ENCODE measurements at places on chromosomes 13 and 19.

DNA sequence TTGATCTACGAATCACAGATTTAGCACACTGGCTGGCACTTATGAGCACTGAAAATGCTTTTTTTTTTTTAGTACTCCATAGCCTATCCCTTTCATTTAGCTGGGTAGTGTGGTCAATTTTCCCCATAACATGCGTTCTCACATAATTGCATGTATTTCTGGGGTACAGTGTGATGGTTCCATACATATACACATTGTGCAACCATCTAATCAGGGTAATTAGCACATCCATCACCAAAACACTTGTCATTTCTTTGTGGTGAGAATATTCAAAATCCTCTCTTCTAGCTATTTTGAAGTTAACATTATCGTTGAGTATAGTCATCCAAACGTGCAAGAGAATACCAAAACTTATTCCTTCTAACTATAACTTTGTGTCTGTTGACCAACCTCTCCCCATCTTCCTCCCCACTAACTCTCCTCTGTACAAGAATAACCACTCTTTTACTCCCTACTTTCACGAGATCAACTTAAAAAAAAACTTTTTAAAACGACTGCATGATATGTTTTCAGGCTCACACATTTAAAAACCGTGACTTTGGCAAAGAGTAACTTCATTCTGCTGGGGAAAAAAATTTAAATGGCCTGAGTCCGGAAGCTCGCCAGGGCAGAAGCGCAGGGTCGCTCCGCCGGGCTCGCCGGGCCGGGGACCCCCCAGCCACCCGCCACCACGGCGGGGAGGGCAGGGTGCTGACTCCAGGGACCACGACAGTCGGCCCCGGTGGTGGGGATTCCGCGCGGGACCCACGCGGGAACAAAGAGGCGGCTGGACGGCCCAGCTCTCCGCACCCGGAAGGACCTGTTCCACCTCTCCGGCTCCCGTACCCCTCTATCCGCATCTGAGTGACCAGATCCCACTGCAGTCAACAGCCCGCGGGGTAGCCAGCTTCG lies 868 bp upstream of the UBAC2 start:
- DNase-seq, result no peak

DNA sequence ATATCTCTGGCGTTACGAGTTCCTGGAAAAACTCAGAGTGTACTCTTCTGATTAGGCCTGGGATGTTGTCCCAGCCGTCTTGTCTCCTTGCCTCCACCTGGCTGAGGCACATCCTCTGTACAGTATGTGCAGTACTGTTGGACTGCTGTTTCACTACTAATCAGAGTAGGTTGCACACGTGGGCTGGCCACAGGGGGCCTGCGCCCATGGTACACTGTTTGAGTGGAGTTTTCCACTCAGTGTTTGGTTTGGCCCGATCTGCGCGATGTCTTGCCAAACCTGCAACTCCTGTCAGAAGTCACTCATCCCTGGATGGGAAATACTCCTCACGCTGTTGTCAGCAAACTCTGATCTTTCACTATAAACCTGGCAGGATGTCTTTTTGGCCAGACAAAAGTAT lies 189.6 kb upstream of the CSNK1A1L start:
- DNase-seq, result no peak

DNA sequence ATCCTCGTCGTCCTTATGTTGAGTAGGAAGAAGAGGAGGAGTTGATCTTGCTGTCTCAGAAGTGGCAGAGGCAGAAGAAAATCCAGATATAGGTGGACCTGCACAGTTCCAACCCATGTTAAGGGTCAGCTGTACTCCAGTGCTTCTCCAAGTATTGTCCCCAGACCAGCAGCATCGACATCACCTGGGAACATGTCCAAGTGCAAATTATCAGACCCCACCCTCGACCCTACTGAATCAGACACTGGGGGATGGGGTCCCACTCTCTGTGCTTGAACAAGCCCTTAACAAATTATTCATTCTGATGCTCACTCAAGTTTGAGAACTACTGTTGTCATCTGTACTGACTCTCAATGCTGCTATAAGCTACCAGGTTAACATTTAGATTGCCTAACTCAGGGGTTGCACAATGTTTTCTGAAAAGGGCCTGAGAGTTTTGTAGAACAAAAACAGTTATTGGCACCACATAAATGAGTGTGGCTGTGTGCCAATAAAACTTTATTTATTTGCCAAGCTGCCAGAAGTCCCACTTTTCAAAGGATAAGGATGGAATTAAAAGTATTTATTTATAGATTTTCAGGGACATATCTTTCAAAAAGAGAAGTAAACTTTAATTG lies 226.7 kb upstream of the IPO5 start:
- no peak for DNase-seq

DNA sequence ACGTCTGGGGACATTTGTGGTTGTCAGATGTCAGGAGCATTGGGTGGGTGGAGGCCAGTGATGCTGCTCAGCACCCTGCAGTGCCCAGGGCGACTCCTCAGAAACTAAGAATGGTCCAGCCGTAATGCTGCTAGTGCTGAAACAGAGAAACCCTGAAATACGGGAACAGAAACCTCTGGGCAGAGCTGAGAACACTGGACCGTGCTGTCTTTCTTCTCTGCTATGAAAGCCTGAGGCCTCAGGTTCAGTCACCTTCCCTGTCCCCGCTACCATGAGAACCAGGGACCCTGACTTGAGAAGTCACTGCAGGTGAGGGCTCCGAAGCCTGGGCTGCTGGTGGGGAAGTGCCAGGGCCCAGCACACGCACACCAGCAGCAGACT lies 13.4 kb downstream of the CAPS start:
- DNase-seq, result no peak

DNA sequence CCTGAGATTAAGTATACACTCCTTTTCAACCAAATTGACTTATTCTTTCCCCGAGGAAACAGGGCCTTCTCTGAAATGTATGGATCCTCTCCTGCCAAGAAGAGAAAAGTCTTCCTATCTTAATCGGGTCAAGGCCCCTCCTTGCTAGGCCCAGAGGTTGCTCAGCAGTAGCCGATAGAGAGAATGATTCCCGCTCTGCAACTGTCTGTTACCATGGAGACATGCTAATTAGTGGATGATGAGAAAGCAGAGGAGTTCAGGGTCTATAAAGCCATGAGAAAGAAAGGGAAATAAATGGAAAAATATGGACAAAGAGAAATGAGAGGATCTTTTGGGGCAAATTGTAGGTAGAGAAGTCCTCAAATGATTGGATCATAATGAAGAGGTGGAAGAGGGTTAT lies 103.5 kb downstream of the POU4F1 start:
- DNase-seq, result no peak

DNA sequence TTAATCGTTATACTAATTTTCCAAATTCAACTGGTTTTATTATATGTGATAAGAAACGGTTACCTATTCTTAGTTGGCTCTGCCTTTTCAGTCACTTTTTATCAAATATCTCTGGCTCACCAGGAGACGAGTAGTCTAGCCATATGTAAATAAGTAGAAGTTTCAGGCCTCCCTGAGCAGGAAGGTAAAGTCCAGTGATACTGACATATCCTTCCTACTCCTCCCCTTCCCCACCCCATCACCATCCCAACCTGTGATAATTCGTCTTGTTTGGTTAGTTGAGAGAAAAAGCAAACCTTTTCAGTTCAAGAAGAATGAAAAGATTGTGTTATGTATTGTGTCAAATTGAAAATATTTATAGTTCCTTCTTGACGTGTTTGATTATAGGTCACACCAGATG lies 53.9 kb downstream of the TM9SF2 start:
- no peak for DNase-seq

DNA sequence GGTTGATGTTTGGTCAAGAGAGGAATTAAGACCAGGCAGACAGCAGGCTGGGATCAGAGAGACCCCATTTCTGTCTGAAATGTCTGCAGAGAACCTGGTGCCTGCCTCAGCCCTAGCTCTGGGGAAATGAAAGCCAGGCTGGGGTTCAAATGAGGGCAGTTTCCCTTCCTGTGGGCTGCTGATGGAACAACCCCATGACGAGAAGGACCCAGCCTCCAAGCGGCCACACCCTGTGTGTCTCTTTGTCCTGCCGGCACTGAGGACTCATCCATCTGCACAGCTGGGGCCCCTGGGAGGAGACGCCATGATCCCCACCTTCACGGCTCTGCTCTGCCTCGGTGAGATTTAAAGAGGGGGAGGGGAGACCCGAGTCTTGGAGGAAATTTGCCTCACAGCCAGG lies at the start of gene LILRB4:
Gene LILRB4 (plus strand): TSS at position 256 of the 400 bp plus-strand sequence. CDS start 49 bp downstream, at position 305.
- no peak for DNase-seq

- peak; percentile 23 for DNase-seq
These were observed 1.2 kb downstream of the HAUS8 start for GRCh38 chr19:17073869-17074633.

- peak; percentile 63 for DNase-seq
These were observed 2.8 kb downstream of the DMPK start for GRCh38 chr19:45779231-45780145.

- DNase-seq, result no peak
These were observed 459 bp downstream of the PCDH20 start for GRCh38 chr13:61415058-61415721.

DNA sequence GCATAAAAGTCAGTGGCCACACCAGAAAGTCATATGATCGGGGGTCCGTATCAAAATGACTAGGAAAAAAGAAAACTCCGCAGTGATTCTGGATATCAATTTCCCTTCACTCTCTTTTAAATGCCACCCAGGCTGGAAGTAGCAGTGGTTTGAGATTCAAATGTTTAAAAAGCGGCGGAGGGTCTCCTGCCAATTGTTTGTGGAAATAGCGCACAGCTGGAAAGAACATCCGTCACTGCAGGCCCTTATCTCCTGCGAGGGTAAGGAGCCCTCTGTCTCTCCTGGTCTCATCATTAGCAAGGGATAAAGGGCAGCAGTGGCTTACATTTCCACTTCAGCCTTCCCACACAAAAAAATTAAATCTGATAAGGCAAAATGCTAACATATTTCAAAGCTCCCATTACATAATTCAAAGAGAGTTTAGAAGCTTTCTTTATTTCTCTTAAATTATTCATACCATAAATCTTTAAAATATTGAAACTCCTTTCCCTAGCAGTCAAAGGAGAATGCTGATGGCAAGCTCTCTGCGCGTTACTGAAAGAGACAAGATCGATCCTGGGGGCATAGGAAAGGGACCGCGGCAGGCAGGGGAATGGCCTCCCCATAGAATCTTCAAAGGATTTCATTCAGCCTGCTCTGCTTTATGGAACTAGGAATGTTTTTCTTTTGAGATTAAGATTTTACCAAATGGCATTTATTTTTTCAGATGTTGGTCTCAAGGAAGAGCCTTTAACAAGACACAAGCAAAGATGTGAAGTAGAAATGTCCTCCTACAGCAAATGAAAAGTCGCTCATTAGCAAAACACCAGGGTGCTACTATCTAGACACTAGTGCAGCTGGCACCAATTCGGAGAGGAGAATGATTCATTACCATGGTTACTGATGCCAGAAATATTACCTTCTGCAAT lies 35.0 kb downstream of the AMER2 start:
- no peak for DNase-seq

DNA sequence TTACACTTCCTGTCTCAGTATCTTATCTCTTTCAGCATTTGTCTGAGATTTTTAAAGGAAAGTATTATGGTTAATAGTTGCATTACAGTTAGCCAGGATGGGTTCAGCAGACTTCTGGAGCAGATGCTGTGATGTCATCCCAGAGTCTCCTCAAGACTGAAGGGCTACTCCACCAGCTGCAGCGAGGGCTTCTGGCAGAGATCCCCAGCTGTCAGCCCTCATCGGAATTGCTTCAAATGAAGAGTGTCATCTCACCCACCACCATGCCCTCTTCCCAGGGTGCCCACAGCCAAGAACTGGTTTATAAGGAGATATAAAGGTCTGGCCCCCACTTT lies 84.4 kb downstream of the FAM216B start:
- DNase-seq, result peak; percentile 16

DNA sequence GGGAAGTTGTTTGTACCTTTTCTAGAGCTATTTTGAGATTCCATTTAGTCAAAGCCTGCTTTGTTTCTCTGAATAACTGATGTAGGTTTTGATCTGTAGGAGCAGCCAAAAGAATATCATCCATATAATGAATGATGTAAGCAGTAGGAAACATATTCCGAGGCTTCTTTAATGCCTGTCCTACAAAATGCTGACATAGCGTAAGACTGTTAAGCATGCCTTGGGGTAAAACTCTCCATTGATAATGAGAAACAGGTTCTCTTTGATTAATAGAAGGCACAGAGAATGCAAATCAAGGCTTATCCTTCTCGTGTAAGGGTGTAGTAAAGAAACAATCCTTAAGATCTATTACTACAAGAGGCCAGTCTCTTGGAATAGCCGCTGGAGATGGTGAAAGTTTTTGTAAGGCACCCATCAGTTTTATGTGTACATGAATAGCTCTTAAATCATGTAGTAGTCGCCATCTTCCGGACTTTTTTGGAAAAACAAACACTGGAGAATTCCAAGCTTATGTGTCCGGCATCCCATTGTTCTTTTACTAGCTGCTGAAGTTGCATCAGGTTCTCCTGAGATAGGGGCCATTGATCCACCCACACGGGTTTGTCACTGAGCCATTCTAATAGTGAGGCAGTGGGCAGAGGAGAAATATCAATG lies 13.5 kb downstream of the FPR3 start:
- peak; percentile 62 for DNase-seq

- no peak for DNase-seq
These were observed 124.6 kb downstream of the GGACT start for GRCh38 chr13:100464006-100464405.

GRCh38 chr19:9878511-9879196 lies 43.5 kb downstream of the PIN1 start:
- peak; percentile 64 for DNase-seq

DNA sequence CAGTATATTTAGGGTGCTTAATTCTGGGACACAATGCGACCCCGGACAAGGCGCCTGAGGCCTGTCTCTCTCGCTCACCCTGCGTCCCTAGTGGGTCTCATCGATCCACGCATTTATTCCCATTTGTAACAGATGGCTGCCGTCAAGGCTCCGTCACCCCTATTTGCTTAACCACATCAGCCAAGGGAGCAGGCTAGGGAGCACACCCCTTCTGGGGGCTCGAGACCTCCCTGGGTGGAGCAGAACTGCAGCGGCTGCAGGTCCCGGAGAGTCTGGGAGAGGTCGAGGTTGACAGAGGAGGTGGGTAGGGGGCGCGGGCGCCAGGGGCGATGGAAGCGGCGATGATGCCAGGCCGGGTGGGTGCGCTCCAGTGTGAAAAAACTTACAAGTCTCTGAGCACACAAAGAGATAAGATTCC lies 507 bp downstream of the ALG5 start:
- peak; percentile 16 for DNase-seq

GRCh38 chr19:41050426-41050825 lies 37.8 kb upstream of the CYP2A13 start:
- no peak for DNase-seq

- peak; percentile 95 for DNase-seq
These were observed at the start of gene ZNF653 for GRCh38 chr19:11505504-11506100. TSS of gene ZNF653 (minus strand) at chr19:11505839. CDS start at chr19:11505786, 53 bp downstream.

GRCh38 chr13:33078263-33078662 lies 62.0 kb downstream of the KL start:
- DNase-seq, result no peak

DNA sequence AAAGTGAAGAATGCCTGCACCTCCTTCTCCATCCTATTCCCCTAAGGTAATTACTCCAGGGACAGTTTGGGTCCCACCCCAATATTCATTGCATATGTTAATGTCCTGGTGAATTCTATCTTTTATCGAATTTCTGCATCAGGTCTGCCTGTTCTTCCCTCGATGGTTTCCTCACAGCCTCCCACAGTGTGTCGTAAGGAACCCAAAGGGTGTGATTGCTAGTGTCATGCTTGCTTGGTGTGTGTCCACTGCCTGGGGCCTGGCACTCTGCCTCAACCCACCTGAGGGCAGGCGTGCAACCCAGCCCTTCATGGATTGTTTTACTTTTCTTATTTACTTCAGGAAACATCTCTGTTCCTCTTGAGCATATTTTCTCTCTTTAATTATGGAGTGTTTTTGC lies 60.2 kb upstream of the CYSLTR2 start:
- no peak for DNase-seq

GRCh38 chr13:36673838-36674326 lies at the start of gene SERTM1:
TSS of gene SERTM1 (plus strand) at chr13:36674020. CDS start at chr13:36695079, 21,059 bp downstream.
- DNase-seq, result no peak

Measured in EH (cell line).